ENCODE measurements at places on chromosomes 3 and 15.

DNA sequence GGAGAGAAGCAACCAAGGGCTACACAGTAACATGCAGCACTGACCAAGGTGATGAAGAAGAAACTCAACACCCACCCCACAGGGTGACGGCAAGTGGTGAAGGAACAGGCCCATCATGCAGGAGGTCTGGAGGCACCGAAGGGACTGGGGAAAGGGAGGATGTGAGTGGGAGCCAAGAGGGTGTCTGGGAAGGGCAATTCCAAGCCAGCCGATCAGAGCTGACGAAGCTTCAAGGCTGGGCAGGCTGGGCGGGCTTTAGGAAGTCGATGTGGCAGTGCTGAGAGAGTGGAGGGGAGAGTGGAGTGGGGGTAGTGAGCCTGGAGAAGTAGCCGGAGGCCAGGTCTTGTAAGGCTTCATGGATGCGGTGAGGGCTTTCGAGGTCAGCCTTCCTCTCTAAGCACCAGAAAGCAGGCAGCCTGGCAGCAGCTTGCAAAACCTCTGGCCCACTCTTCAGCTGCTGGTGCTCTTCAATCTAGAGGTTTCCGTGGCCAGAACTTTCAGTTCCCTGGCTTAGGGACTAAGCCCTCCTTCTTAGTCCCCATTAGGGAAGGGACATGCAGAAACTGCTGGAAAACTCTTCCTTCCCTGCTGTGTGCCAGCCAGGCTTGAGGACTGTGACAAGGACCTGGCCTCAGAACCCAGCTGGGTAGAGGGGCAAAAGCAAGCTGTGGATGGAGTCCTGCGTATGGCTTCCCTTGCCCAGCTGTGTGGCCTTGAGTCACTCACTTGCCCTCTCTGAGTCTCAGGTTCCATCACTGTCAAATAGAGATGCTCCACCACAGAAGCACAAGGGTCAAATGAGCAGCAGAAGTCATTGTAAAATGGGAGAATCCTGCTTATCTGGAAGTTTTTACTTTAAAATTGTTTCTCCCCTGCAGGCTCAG is 72.1 kb downstream of the TLE3 start:
- no peak for DNase-seq

GRCh38 chr15:91244919-91245318 is 144.9 kb downstream of the SV2B start:
- DNase-seq, result no peak

DNA sequence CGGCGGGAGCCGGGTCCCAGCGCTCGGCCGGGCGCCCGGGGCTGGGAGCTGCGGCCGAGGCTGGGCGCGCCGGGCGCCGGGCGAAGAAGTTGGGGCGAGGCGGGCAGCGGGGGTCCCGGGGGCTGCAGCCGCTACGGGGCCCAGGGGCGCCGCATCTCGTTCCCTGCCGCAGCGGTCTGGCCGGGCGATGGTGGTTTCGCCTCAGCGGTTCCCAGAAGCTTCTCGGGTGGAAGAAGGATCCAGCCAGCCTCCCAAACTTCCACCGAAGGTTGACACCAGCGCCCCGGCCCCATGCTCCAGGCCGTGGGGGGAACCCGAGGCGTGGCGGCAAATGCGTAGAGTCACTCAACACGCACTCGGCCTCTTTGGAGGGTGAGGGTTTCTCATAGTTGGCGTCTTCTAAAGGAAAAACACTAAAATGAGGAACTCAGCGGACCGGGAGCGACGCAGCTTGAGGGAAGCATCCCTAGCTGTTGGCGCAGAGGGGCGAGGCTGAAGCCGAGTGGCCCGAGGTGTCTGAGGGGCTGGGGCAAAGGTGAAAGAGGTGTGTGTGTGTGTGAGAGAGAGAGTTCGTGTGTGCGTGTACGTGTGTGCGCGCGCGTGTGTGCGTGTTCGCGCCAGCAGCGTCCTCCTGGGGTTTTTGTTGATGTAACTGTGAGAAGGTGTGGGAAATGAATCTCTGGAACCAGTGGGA is 940 bp downstream of the BOC start:
- DNase-seq, result peak; percentile 24

- no peak for DNase-seq
Measured at GRCh38 chr3:171636666-171637065, 173.6 kb downstream of the PLD1 start.

DNA sequence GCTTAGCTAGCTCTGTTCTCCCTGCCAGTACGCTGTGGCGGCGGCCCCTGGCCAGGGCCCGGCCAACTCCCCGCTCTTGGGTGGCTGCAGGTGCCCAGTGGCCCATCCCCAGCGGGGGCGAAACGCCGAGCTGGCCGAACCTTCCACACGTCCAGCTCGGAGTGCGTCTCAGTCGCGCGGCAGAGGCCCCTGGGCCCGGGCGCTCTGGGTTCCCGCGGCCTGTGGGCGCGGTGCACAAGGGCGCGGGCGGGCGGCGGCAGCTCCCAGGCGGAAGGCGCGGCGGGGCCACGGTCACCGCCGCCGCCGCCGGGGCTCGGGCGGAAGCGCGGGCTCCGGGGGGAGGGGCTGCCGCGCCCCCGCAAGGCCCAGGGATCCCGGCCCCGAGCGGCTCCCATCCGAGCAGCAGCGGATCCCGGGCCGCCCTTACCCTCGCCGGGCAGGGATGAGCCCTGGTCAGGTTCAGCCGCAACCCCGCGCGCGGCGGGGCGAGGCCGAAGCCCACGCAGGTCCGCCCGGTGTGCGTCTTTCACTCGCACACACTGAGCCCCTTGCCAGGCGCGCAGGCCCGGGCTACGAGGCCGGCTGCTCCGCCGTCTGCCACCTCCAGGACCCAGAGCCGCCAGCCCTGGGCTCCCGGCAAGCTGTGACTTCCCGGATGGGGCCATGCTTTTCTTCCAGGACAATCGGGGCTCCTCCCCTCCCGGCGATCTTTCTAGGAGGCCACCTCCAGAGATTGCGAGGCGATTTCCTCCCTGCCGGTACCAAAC is 54.2 kb downstream of the CCDC54 start:
- peak; percentile 75 for DNase-seq

GRCh38 chr15:65569728-65570127 is 39.5 kb downstream of the HACD3 start:
- DNase-seq, result no peak

DNA sequence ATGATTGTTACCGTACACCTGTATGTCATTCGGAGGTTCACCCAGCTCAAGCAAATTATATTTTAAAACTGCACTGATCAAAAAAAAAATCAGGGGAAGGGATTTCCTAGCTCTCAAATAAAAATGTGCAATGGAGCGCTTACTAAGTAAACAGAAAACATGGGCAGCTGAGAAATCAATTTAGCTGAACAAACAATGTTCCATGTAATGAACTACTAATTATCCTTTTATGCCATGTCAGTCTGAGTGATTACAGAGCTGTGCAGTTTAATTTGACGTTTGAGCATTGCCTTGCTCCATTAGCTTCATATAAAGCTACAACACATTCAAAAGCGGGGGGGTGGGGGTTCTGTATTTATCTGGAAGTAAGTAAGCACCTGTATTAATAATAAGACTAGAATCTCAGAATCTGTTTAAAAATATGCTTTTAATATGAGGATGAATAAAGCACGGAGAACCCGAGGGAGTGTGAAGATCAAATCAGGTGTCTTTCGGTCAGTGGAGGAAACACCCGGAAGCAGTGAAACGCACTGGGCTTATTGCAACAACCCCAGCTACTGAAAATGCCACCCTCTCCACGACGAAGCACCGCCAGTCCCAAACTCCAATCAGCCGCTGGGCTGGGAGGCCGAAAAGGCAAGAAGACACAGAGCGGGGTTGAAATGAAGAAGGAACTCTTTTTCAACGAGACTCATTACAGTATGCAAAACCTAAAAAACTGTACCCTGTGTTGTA is 196.5 kb upstream of the ATP11B start:
- DNase-seq, result no peak

- no peak for DNase-seq
Measured at GRCh38 chr3:65914740-65915367, 123.9 kb downstream of the MAGI1 start.

GRCh38 chr3:14492948-14493881 is 46.9 kb downstream of the GRIP2 start:
- no peak for DNase-seq

All from left ventricle myocardium inferior (tissue), 1 donor.